Stimulated activated CD8-positive, alpha-beta memory T cell treated with anti-CD3 and anti-CD28 coated beads, Interleukin-7, amount 100 ng/mL, for 1 hour (primary cell): ENCODE measurements at places on chromosomes 4 and X.

- no peak for DNase-seq
Measured at GRCh38 chrX:17078031-17078720, 131.7 kb downstream of the REPS2 start.

DNA sequence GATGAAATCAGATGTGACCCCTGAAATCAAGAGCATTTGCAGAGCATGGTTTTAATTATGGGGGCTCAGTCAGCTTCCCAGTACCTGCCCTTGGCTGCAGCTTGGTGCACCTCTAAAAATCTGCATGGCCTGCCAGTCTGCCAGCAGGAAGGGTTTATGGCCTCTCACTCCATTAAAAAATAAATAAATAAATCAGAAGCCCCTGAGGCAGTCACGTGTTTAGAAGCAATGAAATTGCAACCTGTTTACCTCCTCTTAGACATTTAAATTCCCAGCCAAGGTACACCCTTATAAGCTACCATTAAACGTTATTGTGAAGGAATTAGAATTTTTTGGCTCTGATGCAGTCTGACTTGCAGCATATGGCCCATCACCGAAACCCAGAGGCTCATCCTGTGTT lies 114.0 kb upstream of the LDB2 start:
- no peak for DNase-seq

GRCh38 chr4:6180841-6181631 lies 19.3 kb downstream of the JAKMIP1 start:
- DNase-seq: no peak

DNA sequence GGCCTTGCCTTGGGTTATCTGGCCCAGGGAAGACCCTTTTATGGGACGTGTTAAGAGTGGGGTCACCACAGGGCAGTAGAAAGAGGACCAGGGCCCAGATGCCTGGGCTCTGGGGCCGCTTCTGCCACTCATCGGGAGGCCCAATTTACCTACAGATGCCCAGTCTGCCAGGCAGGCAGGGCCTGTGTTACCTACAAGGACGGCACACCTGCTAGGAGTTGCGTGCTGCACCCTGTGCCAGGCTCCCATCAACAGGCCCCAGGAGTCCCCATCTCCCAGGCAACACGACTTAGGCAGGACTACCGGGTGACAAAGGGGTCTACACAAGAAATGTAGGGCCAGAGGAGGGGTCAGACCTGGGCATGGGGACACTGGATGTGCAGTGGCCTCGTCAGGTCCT lies 34.6 kb downstream of the WDR1 start:
- DNase-seq: no peak

GRCh38 chr4:89762311-89762710 lies 74.7 kb downstream of the SNCA start:
- DNase-seq: no peak

DNA sequence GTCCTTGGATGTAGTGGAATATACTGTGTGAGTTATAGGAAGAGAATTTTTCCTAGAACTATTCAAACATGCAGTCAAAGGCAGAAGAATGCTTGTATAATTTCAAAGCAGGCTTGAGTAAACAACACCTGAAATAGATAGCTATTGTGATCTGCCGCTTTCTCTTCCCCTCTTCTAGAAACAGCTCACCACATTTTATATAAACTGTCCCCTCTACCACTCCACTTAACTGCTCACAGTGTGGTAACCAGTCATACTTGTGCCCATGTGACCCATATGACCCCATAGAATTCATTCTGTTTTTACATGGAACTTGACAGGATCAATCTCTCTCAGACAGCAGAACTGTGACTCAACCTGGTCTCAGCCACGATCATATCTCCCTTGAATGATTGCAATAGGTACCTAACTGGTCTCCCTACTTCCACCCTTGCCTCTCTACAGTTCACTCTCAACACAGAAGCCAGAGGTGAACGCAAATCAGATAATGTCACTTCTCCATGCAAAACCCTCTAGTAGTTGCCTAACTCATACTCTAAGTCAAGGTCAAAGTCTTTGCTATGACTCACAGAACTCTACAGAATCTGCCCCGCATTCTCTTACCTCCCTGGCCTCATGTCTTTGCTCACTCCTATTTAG lies 85.6 kb upstream of the EFHC2 start:
- no peak for DNase-seq

GRCh38 chr4:84790769-84791565 lies 175.5 kb downstream of the WDFY3 start:
- DNase-seq: no peak

GRCh38 chr4:89757154-89757719 lies 79.7 kb downstream of the SNCA start:
- DNase-seq: no peak

GRCh38 chrX:128464116-128464515 lies 411.9 kb upstream of the ACTRT1 start:
- no peak for DNase-seq

- no peak for DNase-seq
Measured at GRCh38 chr4:123980736-123981300, 584.2 kb downstream of the SPRY1 start.

GRCh38 chrX:51421972-51422597 lies 74.3 kb downstream of the NUDT11 start:
- DNase-seq: no peak

DNA sequence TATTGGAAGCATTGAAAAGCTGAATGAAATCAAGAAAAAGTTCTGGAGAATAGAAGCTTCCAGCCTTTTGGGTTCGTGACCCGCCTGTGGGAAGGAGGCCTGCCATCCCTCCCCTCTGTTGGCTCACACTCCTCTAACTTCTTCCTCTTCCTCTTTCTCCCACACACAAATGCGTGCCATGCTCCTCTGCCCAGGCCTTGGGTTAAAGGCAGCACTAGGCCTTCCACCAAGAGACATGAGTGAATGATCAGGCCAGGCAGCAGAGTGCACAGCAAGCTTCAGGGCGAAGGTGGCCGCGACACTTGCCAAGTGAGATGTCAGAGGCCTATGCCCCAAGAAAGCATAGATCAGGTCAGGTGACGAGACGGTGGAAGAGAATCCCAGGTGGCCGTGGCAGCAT lies 38.4 kb downstream of the FAM193A start:
- DNase-seq: no peak

GRCh38 chr4:155032521-155033229 lies 175.8 kb upstream of the NPY2R start:
- no peak for DNase-seq

- no peak for DNase-seq
Measured at GRCh38 chr4:21778702-21779101, 169.9 kb downstream of the KCNIP4 start.

- DNase-seq: no peak
Measured at GRCh38 chr4:65865489-65865888, 195.2 kb upstream of the EPHA5 start.

DNA sequence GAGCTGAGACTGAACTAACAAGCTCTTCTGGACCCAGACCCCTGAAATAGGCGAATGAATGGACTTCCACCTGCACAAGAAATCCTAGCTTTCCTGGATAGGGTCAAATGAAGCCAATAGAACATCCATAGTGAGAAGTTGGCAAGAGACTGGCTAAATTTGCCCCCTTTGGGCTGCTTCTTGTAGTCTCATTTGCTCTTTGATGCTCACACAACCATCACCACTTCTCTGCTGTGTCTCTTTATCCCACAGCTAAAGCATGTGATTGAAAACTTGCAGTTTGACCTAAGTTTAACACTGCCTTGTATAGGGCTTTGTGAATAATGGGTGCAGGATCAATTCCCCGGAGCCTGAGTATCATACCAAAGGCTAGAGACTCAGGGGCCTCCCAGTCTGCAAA lies 38.2 kb downstream of the NLGN3 start:
- no peak for DNase-seq

DNA sequence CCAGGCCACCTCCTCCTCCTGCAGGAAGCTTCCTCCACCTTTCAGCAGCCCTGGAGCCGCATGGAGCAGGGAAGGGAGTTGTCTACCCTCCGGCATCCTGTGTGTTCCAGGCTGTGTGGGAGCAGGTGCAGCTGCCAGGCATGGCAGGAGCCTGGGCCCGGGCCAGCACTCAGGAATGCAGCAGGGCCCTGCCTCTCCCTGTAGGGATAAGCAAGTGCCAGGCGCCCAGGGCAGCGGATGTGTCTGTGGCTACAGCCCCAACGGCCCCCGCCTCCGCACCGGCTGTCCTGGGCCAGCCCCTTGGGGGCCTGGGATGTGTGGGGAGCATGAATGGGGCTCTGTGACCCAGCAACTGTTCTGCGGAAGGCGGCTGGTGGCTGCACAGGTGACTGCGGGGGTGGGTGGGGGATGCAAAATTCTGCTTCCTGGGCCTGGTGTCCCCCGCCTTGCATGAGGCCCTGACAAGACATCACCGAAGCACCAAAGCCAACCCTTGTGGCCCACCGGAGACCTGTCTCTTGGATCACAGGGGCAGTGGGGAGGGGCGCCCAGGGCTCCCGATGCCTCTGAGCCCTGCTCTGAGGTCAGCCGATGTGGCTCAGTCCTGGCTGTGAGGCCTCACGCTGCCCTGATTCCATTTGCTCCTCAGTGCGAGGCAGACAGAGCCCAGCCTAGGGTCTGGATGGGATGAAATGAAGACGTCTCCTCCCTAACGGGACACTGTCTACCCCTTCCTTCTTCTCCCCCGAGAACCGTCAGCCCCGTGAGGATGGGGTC lies 1.4 kb upstream of the DOK7 start:
- DNase-seq: no peak

GRCh38 chr4:155906554-155907247 lies 3.2 kb downstream of the TDO2 start:
- DNase-seq: no peak

DNA sequence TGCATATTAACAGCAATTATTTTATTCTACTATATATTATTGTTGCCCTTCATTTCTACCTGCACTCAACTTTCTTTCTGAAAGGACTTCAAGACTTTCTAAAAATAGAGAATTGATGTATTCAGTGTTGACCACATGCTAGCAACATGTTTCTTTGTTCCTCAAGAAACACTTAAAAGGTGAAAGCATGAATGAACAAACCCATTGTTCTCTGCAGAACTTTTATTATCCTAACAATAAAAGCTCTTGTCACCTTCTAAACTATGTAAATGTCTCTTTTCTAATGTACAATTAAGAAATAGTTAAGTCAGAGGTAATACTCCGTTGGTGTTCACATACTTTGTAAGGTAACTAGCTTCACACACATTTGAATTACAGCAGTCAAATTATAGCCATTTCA lies 638.7 kb downstream of the FSTL5 start:
- no peak for DNase-seq

GRCh38 chr4:6367371-6367851 lies 97.8 kb downstream of the WFS1 start:
- no peak for DNase-seq

- no peak for DNase-seq
Measured at GRCh38 chr4:109332926-109333464, 30.5 kb upstream of the COL25A1 start.

- DNase-seq: no peak
Measured at GRCh38 chrX:17464194-17464593, 89.2 kb downstream of the NHS start.

DNA sequence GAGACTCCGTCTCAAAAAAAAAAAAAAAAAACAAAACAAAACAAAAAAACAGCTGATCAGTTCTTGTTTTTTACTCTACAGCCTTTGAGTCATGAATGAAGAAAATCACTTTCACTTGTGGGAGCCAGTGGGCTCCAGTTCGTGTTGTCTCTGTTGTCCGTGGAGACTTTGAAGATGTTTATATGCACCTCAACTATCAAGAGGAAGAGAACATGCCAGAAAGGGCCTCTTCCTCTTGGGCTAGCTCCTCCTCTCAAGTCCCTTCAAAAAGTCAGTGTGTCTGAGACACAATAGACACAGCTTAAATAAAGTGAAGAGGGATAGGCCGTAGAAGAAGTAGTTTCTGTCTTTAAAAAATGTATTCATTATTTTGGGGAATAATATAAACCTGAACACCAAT lies 182.7 kb downstream of the KDR start:
- DNase-seq: no peak

- no peak for DNase-seq
Measured at GRCh38 chrX:63785708-63786040, 660 bp upstream of the ARHGEF9 start.

- no peak for DNase-seq
Measured at GRCh38 chr4:168674866-168675265, 178.0 kb downstream of the PALLD start.

DNA sequence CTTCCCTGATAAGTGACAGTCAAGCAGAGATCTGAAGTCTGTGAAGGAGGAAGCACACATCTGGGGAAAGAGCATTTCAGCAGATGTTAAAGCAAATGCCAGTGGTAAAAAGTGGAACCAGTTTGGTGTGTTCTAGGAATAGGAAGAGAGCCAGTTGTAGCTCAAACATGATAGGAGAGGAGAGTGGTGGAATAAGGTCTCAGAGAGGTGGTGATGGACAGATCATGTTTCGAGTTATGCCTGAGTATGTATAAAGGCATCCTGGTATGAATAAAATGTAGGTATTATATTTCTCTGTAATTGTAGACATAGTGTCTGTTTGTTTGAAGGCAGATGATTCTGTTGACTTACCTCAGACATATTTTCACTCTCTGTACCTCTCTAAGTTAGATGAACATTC lies 89.1 kb downstream of the LARP7 start:
- DNase-seq: no peak

- DNase-seq: no peak
Measured at GRCh38 chr4:71126719-71127118, 133.3 kb downstream of the DCK start.

DNA sequence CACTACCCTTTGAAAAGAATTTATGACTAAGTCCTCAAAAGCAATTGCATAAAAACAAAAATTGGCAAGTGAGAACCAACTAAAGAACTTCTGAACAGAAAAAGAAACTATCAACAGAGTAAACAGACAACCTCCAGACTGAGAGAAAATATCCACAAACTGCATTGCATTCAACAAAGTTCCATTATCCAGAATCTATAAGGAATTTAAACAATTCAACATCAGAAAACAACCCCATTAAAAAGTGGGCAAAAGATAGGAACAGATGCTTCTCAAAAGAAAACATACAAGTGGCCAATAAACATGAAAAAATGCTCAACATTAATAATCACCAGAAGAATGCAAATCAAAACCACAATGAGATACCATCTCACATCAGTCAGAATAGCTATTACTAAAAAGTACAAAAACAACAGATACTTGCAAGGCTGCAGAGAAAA lies 130.2 kb downstream of the GASK1B start:
- DNase-seq: no peak

DNA sequence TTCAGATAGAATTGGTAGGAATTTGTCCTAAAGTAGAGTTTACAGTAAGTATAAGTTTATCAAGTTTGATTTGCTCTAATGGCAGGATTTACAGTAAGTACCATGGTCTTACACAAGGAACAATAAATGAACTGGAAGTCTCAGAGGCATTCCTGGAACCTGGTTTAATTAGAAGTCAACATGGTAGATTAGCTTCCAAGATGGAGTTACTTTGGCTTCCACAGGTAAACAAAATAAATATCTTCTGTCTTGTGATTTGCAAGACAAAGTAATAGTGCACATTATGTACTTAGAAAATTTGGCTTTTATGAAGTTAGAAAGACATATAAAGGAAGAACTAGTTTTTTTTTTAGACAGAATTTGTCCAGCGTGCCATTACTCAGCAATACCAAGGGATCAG lies 190.7 kb downstream of the GLUD2 start:
- DNase-seq: no peak
